ENCODE measurements at places on chromosomes 1 and 21.

DNA sequence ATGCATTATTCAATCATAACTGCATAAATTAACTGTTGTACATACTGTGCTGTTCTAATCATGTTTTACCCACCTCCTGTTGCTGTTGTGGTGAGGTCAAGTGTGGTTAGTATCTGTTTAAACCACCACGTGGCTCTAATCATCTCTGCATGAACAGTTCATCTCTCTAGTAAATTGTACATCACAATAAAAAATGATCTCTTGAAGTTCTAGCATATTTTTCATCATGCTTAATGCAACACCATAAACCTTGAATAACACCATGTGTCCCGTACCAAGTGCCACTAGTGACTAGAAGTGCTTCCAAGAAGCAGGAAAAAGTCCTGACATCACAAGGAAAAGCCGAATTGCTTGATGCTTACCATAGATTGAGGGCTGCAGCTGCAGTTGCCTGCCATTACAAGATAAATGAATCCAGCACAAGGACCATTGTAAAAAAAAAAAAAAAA, 51.7 kb downstream of the SNRPE start:
- no peak for DNase-seq

GRCh38 chr1:18960821-18961220, 4.3 kb upstream of the IFFO2 start:
- no peak for DNase-seq

GRCh38 chr1:1926886-1927660, 8.0 kb upstream of the TMEM52 start:
- no peak for DNase-seq

DNA sequence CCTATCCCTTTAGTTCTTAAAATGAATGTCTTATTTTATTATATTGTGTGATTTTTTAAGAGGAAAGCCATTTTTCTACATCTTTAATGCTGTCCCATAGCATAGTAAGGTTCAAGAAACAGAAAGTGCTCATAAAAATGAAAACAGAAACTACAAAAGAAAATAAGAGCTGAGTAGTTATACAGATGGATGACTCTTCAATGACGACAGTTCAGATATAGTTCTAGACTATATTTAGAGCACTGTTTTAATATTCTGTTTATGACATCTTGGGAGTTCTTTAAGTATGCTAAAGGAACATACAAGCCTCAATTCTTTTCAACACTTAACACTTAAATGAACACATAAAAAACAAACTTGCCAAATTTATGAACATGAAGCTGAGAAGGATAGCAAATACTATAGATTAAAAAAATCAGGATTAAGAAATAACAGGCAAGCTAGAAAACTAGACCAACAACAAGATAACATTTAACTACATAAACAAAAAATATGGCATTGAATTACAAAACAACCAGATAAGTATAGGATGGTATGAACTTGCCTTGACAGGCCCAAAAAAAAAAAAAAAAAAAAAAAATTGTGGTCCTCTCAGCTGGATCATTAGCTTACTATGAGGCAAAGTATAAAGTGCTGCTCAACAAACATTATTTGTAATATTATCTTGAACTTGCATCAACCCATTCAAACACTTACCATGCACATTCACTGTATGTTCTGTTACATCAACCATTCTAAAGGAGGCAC, 87.9 kb downstream of the ZZZ3 start:
- no peak for DNase-seq

DNA sequence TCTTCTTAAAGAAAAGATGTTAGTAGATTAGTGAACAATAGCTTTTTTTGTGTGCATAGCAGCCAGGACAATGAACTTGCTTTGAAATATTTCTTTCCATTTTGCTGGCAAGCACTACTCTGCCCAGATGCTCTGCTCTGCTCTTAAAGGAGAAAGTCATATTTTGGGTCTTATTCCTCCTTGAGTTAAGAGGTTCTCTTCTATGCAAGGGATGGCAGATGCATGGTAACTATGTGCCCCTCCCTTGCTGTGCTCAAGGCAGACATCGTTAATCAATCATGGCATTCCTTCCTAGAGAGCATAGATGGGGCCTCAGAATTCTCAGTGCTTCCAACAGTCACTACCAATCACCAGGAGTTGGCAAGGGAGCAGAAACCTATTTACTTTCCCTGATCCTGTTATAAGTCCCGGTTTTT, 27.6 kb downstream of the NIPAL3 start:
- no peak for DNase-seq

GRCh38 chr1:111582644-111583618, 36.7 kb upstream of the RAP1A start:
- no peak for DNase-seq

GRCh38 chr1:15994590-15995351, 9.3 kb upstream of the SRARP start:
- DNase-seq: peak; percentile 83

- DNase-seq: no peak
These were observed 195.1 kb downstream of the CRB1 start for GRCh38 chr1:197463142-197463541.

- no peak for DNase-seq
These were observed 67.9 kb upstream of the ZNF648 start for GRCh38 chr1:182129398-182129797.

GRCh38 chr21:35051287-35051818, 2.3 kb upstream of the RUNX1 start:
- DNase-seq: peak; percentile 93

- DNase-seq: no peak
These were observed 21.9 kb downstream of the NFIA start for GRCh38 chr1:61104220-61104671.
